NCI-H1092 (cell line): ENCODE measurements at places on chromosomes 16 and 17.

DNA sequence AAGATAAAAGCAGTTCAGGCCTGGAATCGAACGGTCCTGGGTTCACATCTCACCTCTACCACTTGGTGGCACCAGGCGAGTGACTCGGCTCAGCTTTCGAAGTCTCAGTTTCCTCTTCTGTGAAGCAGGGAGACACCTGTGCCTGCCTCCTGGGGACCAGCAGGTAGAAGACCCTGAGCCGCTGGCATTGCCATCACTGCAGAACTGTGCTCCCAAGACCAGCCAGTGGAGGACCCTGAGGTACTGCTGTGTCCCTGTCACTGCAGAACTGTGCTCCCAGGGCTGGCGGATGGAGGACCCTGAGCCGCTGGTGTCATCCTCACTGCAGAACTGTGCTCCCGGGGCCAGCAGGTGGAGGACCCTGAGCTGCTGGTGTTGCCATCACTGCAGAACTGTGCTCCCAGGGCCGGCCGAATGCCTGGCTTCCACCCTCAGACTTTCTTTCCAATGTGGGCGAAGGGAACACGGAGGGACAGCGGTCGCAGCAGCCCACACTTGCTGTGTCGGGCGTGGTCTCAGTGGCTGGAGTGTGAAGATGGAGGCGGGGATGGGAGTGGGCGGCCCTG is 8.7 kb upstream of the SLC7A5 start:
- no peak for DNase-seq

- no peak for DNase-seq
Observed at GRCh38 chr16:5058476-5058875, 7.3 kb downstream of the C16orf89 start.

DNA sequence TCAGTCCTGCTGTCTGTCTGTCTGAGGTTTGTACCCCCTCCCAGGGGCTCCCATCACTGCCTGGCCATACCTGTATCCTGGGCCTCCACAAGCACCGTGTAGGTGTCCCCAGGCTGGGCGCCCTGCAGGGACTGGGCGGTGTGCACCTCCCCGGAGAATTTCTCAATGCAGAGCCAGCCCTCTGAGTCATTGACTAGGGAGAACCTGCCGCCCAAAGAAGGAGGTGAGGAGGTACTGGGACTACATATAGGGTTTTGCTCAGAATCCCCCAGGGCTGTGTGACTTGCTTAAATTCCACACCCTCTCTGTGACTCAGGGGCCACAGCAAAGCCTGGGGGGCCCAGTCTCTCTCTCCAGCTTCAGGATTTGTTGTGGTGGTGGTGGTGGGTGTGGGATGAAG is 7.6 kb downstream of the CDH16 start:
- no peak for DNase-seq

GRCh38 chr17:19833914-19834313 is 33.8 kb downstream of the ULK2 start:
- no peak for DNase-seq

DNA sequence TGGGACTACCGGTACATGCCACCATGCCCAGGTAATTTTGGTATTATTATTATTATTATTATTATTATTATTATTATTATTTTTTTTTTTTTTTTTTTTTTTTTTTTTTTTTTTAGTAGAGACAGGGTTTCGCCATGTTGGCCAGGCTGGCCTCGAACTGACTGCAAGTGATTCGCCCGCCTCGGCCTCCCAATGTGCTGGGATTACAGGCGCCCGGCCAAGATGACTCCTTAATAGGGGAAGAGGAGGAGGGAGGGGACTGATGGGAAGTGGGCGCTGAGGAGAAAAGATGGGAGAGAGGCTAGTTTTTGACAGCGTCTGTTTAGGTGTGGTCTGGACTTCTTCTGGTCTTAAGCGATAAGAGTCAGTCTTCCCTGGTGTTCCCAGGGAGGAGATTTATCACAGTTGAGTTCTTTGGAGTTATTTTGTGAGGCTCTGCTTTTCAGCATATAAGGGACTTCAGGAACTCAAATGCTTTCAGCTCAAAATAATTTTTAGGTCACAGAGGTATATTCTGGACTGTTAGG is 34.4 kb upstream of the SLC5A10 start:
- DNase-seq = no peak

DNA sequence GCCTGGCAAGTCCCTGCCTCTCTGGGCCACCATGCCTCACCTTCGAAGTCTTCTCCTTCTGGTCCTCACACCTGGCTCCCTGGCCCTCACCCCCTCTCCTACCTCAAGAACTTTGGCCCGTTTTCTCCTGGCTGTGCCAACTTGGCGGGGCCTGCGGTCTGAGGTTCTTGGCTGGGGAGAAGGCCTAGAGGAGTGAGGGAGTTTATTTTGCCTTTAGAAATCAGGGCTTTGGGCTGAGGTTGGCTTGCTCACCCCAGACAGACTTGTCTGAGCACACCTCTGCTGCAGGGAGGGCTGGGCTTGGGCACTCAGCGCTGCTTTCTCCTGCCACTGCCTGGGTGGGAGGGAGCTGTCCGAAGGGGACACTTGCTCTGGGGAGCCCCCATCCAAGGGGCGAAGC is 23.3 kb upstream of the TAC4 start:
- DNase-seq = no peak

DNA sequence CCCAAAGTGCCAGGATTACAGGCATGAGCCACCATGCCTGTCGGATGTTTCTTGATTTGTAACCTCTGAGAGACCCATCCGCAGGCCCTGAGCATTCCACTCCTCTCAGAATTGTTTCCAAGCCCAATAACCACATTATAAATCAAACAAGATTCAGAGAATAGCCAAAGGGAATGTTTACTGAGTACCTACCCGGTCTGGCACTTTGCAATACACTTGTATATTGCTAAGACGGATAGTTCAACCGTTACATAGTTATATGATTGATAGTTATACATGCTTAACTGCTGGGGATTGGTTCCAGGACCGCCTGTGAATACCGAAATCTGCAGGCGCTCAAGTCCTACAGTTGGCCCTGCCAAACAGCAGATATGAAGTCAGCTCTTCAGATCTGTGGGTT is 3.0 kb upstream of the KAT8 start:
- no peak for DNase-seq

GRCh38 chr16:14527411-14528044 is 102.5 kb downstream of the PARN start:
- no peak for DNase-seq

GRCh38 chr17:77494664-77495435 is 354.1 kb downstream of the SEC14L1 start:
- no peak for DNase-seq

DNA sequence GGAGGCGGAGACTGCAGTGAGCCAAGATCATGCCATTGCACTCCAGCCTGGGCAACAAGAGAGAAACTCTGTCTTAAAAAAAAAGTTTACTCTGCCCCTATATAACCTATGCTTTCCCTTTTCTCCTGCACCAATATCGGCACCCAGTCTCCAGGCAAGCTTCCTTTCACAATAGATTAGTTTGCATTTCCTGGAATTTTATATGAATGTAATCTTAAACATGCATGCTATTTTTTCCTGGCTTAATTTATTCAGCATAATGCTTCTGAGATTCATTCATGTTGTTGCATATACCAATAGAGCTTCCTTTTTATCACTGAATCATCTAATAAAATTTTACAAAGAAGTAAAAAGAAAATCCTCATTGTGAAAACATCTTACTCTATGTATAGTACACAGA is 59.4 kb downstream of the USP32 start:
- DNase-seq = no peak
